Activated CD8-positive, alpha-beta T cell treated with anti-CD3 and anti-CD28 coated beads for 36 hours (primary cell): ENCODE measurements at places on chromosomes 3 and 15. TPM values are rescaled to one million over a fixed set of nuclear protein-coding genes. Genes with fewer than 3 reads are reported as not detected.

GRCh38 chr3:108566599-108566998, 22.6 kb downstream of the CIP2A start:
- no peak for DNase-seq

GRCh38 chr15:41284427-41285177, 47.8 kb downstream of the OIP5 start:
- peak; percentile 4 for DNase-seq

- no peak for DNase-seq
Observed at GRCh38 chr3:117660941-117661817, 951.6 kb downstream of the TUSC7 start.

- no peak for DNase-seq
Observed at GRCh38 chr3:83941990-83942745, 1016.6 kb upstream of the CADM2 start.

GRCh38 chr15:59553879-59554735, 57.5 kb upstream of the GCNT3 start:
- DNase-seq, result no peak

DNA sequence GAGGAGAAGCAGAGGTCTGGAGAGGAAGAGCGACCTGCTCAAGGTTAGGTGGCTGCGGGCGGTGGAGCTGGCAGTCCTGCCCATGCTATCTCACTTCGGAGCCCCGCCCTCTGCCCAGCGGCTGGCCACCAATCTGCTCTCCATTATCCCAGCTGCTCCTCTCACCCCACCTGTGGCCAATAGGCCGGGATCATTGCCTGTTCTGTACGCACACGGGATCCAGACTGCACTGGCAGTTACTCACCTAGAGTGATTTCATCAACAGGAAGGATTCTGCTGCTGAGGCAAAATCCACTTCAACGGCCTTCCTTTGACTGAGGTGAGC, 100.6 kb downstream of the TLE3 start:
- DNase-seq, result no peak

DNA sequence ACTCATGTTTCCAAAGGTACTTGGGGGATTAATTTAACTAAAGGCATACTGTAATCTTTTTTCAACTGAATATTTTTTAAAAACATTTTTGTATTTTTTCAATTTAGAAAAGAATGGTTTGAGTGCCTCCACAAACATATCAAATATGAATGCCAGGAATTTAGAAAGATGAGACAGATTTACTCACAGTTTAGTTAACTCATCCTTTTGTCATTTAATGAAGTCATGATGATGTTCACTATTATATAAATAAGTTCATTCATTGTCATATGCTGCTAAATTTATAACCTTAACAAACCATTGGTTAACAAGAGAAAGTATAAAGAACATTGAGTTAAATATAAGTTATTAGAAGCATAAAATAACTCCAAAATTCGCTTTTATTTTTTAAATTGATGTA, 50.0 kb downstream of the FGF7 start:
- DNase-seq, result no peak

DNA sequence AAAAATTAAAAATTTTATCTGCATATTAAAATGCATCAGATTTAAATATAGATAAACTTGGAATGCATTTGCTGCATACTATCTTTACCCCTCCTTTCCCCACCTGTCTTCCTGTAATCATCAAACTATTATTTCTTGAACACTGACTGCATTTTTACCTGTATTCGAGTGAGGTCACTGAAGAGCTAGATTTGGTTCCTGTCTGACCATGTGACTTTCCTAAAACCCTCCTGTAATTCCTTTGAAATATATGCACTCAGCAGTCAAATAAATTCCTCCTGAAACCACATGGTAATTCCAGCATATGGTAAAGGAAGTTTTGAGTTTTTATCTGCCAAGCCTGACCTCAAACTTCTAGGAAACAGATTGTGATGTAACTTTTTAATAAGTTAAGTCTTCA, 445.6 kb upstream of the FRG2C start:
- DNase-seq, result no peak

- no peak for DNase-seq
Observed at GRCh38 chr15:99431661-99432091, 134.1 kb upstream of the MEF2A start.

DNA sequence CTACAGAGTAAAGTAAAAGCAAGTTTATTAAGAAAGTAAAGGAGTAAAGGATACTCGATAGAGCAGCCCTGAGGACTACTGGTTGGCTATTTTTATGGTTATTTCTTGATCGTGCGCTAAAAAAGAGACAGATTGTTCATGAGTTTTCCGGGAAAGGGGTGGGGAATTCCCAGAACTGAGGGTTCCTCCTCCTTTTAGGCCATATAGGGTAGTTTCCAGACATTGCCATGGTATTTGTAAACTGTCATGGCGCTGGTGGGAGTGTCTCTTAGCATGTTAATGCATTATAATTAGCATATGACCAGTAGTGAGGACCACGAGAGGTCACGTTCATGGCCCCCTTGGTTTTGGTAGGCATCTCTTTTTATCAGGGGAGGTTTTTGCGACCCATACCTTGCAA, 213.1 kb downstream of the OSBPL10 start:
- peak; percentile 7 for DNase-seq

GRCh38 chr3:184733971-184734608, 22.2 kb upstream of the MAGEF1 start:
- DNase-seq, result no peak

- DNase-seq, result no peak
Observed at GRCh38 chr3:24741506-24741905, 246.9 kb upstream of the THRB start.

GRCh38 chr3:176974279-176974678, 223.0 kb downstream of the TBL1XR1 start:
- no peak for DNase-seq

- DNase-seq, result peak; percentile 62
Observed at GRCh38 chr3:14175383-14176037, 2.9 kb downstream of the XPC start.

PPP1R14D gene
- not detected for total RNA-seq

GRIP2 gene
- total RNA-seq, result not detected

CLDN18 gene
- not detected for total RNA-seq

AGBL1 gene
- total RNA-seq, result not detected

SLCO2A1 gene
- total RNA-seq, result not detected

LRRC57 gene
- 13.7 TPM for total RNA-seq

INSYN1 gene
- total RNA-seq, result not detected

BFSP2 gene
- 1.1 TPM for total RNA-seq

ZPLD1 gene
- total RNA-seq, result not detected
